ENCODE measurements at places on chromosomes 11 and 22.

GRCh38 chr11:36718451-36718850 is 120.4 kb upstream of the RAG2 start:
- no peak overlapping the region for H3K27ac ChIP-seq
- no peaks in the 10 kb centered on the region for H3K4me1 ChIP-seq
- no peaks in the 10 kb centered on the region for H3K27me3 ChIP-seq
- DNase-seq: no peak
- no peak overlapping the region for H3K4me3 ChIP-seq
- no peaks in the 10 kb centered on the region for H3K36me3 ChIP-seq

- no peak for DNase-seq
- H3K36me3 ChIP-seq: no peaks in the 10 kb centered on the region
Observed at GRCh38 chr22:41831828-41832552, 915 bp upstream of the SREBF2 start.

DNA sequence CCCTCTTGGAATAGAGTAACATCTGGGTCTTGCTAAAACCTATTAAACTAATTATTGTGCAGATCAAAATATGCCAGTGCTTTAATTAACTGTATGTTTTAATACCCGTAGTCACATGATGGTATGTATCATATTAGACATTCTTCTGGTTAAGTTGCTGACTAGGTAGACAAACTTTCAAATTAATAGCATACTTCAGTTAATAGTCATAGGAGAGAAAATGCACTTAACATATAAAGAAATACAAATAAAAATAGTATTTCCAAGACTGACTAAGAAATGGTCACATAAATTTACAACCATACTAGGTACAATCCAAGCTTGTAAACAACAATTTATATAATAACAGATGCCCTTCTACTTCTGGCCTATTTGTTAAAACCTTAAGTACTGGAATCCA is 7.6 kb upstream of the EXPH5 start:
- H3K4me3 ChIP-seq: no peak overlapping the region
- H3K27ac ChIP-seq: no peak overlapping the region
- DNase-seq: no peak

DNA sequence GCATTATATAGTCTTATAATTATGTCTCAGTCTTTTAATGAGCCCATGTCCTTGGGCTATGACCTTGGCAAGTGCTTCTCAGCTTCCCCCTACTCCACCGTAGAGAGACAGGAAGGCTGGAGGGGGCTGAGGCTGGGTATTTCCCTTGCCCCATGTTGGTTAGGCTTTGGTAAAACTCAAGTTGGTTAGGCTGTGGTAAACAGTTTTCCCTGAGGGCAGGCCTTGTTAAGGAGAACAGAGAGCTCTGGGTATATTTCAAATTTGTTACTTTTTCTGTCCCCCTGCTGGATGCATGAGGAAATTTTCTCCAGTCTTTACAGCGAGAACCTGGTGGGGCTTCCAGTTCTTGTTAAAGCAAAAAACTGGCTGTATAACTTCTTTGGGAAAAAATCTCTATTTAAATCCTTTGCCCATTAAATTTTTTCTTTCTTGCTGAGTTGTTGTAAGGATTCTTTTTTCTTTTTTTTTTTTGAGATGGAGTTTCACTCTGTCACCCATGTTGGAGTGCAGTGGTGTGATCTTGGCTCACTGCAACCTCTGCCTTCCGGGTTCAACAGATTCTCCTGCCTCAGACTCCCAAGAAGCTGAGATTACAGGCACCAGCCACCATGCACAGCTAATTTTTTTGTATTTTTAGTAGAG is 12.2 kb upstream of the DCHS1 start:
- peaks cover 4% of the 10 kb centered on the region for H3K4me1 ChIP-seq
- no peaks in the 10 kb centered on the region for H3K27me3 ChIP-seq

Measured in transverse colon (tissue), 4 donors.